Effector memory CD4-positive, alpha-beta T cell (primary cell): ENCODE measurements at places on chromosomes 2 and 18.

DNA sequence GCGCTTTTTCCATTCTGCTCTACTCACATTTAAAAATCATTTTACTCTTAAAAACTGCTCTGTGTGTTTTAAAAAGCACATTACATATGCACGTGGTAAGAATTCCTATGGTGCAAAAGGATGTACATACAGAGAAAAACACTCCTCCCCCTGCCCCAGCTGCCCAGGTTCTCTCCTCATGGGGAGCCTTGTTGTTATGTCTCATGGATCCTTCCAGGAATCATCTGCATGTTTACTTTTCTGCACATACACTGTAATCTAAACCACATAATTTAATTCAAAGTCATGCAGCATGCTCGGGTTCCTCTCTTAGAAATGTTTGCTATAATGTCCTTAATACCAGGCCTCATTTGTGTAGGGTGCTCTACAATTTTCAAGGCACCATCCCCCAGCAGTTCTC is 243.3 kb downstream of the LOXHD1 start:
- no peaks in the 10 kb centered on the region for H3K27me3 ChIP-seq
- no peak overlapping the region for H3K4me3 ChIP-seq
- no peak for DNase-seq
- H3K4me1 ChIP-seq: no peaks in the 10 kb centered on the region
- H3K36me3 ChIP-seq: no peaks in the 10 kb centered on the region

DNA sequence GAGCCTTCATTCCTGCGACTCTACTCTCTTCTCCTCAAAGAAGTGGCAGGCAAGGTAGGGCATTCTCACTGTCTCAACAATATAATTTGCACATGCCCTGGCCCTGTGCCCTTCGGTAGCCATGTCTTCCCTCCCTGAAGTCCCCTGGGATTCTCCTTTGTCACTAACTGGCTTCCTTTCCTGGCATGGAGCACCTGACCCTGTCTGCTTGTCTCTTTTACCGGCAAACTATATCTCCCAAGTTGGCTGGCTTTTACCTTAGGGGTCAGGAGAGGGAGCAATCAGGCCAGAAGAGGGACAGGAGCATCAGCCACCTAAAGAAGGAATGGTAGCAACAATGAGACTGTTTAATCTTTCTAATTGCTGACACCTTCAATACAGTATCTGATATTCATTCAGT is 51.9 kb upstream of the RMDN2 start:
- H3K36me3 ChIP-seq: no peaks in the 10 kb centered on the region
- DNase-seq: no peak
- no peaks in the 10 kb centered on the region for H3K4me1 ChIP-seq

GRCh38 chr2:197908990-197909776 is 104.8 kb downstream of the PLCL1 start:
- peaks cover 4% of the 10 kb centered on the region for H3K4me1 ChIP-seq
- no peak overlapping the region for H3K27ac ChIP-seq
- DNase-seq: no peak
- H3K36me3 ChIP-seq: no peaks in the 10 kb centered on the region
- no peaks in the 10 kb centered on the region for H3K27me3 ChIP-seq
- no peak overlapping the region for H3K4me3 ChIP-seq

- no peaks in the 10 kb centered on the region for H3K27me3 ChIP-seq
- peaks cover 4% of the 10 kb centered on the region for H3K36me3 ChIP-seq
- DNase-seq: no peak
- H3K4me3 ChIP-seq: peak within 1 kb of the TSS; percentile 66
- peaks cover 35% of the 10 kb centered on the region for H3K4me1 ChIP-seq
Observed at GRCh38 chr2:96325041-96325883, at the start of gene ITPRIPL1. Gene ITPRIPL1 (plus strand): TSS chr2:96325317. CDS start chr2:96325840, 523 bp downstream.

DNA sequence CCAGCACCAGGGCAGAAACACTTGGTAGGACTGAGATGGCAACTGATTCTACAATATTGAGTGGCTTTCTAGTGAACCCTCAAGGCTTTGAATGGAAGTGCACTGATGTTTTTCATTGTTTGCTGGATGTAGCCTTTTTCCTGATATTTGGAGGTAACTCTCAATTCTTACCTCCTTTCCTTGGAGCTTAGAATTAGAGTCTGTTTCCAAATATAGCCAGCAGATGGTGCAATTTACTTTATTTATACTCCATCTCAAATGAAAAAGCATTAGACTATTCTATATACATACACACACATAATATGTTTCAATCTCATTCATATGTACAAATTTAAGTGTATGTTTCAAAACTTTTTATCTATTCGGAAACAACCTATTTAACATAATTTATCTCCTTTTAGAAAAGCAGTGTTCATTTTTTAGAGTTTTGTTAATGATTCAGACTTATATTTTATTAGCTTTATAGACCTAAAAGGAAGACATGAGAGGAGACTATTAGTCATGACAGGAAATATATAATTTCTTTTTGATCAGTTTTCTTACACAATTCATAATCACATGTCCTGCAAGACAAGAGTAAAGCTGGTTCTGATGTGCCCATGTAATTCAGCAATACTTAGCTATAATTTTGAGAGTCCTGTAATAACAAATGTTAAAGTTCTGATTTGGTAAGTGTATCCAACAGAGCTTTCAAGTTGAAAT is 124.8 kb downstream of the NUP35 start:
- H3K4me3 ChIP-seq: no peak overlapping the region
- H3K27me3 ChIP-seq: no peaks in the 10 kb centered on the region
- no peak for DNase-seq
- H3K4me1 ChIP-seq: no peaks in the 10 kb centered on the region
- no peak overlapping the region for H3K27ac ChIP-seq
- H3K36me3 ChIP-seq: no peaks in the 10 kb centered on the region

DNA sequence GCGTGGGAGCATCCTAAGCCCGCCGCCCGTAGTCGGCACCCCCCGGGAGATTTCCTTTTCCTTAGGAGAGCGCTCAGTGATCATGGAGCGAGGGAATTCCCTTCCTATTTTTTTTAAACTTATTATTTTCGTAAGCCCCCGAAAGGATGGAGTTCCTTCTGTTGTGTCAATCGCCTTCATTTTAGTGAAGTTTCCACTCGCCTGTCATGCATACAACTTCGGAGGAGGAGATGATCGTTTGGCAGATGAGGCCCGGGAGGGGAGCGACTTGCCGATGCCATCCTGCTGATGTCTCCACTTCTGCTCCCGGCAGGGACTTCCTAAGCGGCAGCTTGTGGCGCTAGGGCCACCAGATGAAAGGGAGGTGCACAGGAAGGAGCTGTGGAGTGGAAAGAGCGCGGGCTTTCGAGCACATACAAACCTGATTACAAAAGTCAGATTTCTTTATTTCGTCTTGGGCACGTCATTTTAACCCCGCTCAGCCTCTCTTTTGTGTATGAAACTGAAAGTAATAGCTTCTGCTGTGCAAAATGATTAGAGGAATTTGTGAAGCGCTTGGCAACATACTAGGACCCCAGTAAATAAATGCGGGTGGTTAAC is at the start of gene ADGRF3:
ADGRF3 (minus strand) TSS at position 336 of the 600 bp plus-strand sequence. CDS start 555 bp downstream, outside the sequence.
- peak; percentile 47 for DNase-seq
- no peaks in the 10 kb centered on the region for H3K36me3 ChIP-seq
- H3K27me3 ChIP-seq: no peaks in the 10 kb centered on the region
- peak within 1 kb of the TSS; percentile 94 for H3K27ac ChIP-seq
- H3K4me3 ChIP-seq: peak within 1 kb of the TSS; percentile 87

DNA sequence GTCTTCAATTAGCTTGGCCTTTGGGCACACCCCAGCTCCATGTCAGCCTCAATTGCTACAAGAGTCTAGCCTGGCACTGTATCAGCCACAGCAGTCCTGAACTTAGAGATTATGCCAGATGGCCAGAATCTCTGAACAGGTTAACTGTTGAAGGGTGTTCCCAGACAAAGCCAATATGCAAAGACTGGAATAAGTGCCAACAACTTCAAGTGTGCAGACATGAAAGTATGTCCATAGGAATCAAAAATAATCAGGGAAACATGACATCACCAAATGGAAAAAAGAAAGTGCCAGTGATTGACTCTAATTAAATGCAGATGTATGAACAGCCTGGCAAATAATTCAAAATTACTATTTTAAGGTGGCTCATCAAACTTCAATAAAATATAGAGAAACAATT is 98.5 kb upstream of the DOCK10 start:
- H3K27ac ChIP-seq: no peak overlapping the region
- no peak overlapping the region for H3K4me3 ChIP-seq
- DNase-seq: no peak

DNA sequence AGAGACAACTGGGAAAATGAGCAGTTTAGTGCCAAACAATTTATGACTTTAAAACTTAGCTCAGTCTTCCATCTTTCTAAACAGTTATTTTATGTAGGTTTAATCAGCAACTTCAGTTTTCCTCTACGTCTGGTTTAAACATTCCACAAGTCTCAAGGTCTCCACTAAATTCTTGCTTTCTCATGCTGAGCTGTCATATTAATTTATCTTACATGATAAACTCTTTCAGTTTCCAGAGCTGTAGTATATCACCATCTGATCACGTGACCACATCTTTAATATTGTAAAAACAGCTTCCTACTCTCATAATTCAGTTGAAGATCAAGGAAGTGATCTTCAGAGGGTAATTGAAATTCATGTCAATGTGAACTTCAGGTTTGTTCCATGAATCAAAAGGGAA is 158.6 kb downstream of the ZNF804A start:
- DNase-seq: no peak
- no peaks in the 10 kb centered on the region for H3K27me3 ChIP-seq
- H3K4me1 ChIP-seq: no peaks in the 10 kb centered on the region
- H3K4me3 ChIP-seq: no peak overlapping the region

- no peaks in the 10 kb centered on the region for H3K4me1 ChIP-seq
- no peaks in the 10 kb centered on the region for H3K27me3 ChIP-seq
- no peaks in the 10 kb centered on the region for H3K36me3 ChIP-seq
- H3K4me3 ChIP-seq: no peak overlapping the region
- DNase-seq: no peak
Observed at GRCh38 chr2:156087875-156088274, 244.6 kb downstream of the NR4A2 start.

- no peaks in the 10 kb centered on the region for H3K4me1 ChIP-seq
- no peak overlapping the region for H3K4me3 ChIP-seq
- H3K27me3 ChIP-seq: no peaks in the 10 kb centered on the region
- DNase-seq: no peak
- no peaks in the 10 kb centered on the region for H3K36me3 ChIP-seq
- no peak overlapping the region for H3K27ac ChIP-seq
Observed at GRCh38 chr2:236633775-236634560, 64.3 kb downstream of the ACKR3 start.
